ENCODE measurements at places on chromosomes 6 and 20.

DNA sequence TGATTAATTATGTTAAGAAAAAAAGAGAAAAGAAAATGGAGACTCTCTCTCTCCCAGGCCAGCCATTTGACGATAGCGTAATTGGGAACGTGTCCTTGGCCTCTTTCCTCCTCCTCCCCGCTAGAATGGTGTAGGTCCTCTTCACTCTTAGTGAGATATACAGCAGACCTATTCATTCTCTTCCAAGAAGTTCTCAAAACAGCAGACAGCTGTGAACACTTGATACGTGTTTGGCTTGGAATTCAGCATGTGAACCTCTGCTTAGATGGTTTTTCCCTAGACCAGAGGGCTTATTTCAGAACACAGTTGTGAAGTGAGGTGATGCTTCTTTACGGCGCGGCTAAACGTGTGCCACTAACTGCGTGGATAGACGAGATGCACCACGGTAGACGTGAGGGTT lies 32.6 kb upstream of the TULP4 start:
- no peaks in the 10 kb centered on the region for H3K36me3 ChIP-seq
- H3K27me3 ChIP-seq: no peaks in the 10 kb centered on the region
- H3K4me3 ChIP-seq: no peak overlapping the region
- no peak for DNase-seq
- peaks cover 19% of the 10 kb centered on the region for H3K4me1 ChIP-seq
- peak overlapping the region; percentile 50 for H3K27ac ChIP-seq

DNA sequence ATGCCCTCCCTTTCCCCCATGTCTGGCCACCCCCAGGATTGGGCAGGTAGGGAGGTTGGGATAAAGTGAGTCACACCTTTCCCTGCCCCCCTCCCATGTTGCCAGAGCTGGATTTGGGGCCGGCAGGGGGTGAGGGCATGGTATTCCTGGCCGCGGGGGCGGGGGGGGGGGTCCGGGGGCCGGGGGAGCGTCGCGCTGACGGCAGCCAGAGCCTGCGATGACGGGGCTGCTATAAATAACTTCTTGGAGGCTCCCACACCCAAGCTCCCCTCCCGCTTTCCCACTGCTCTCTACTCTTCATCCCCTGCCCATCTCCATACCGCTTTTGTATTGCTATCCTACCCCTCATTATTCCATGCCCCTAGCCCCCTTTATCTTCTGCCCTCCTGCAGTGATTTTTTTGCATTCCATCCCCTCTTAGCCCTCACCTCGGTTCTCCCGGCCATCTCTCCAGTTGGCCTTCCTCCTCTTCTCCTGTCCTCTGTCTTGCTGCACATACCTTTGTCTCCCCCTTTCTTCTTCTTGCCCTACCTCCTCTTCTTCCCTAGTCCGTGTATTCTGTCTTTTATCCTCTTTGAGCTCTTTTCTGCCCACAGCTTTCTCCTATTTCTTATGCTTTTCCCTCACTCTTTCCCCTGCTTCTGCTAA lies 13.8 kb downstream of the SYNGAP1 start:
- H3K27ac ChIP-seq: peak overlapping the region; percentile 5
- H3K4me1 ChIP-seq: peaks cover 11% of the 10 kb centered on the region
- no peak for DNase-seq

DNA sequence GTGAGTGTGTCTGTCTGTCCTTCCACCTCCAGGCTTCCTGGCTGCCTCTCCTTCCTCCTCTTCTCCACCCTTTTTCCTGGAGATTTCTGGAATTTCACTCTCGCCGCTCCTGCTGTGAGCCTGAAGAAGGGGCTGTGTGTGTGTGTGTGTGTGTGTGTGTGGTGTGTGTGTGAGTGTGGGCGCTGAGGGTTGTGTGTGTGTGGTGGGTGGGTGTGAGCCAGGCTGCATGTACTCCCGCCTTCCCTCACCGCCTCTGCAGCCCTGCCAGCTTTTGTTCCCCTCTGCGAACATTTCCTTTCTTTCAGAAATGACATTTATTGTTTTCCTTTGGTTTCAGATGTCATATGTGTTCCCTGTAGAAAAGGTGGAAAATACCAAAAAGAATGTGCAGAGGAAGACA lies 76.0 kb downstream of the SRC start:
- DNase-seq: no peak
- H3K27ac ChIP-seq: no peak overlapping the region
- no peak overlapping the region for H3K4me3 ChIP-seq
- no peaks in the 10 kb centered on the region for H3K36me3 ChIP-seq
- no peaks in the 10 kb centered on the region for H3K4me1 ChIP-seq

DNA sequence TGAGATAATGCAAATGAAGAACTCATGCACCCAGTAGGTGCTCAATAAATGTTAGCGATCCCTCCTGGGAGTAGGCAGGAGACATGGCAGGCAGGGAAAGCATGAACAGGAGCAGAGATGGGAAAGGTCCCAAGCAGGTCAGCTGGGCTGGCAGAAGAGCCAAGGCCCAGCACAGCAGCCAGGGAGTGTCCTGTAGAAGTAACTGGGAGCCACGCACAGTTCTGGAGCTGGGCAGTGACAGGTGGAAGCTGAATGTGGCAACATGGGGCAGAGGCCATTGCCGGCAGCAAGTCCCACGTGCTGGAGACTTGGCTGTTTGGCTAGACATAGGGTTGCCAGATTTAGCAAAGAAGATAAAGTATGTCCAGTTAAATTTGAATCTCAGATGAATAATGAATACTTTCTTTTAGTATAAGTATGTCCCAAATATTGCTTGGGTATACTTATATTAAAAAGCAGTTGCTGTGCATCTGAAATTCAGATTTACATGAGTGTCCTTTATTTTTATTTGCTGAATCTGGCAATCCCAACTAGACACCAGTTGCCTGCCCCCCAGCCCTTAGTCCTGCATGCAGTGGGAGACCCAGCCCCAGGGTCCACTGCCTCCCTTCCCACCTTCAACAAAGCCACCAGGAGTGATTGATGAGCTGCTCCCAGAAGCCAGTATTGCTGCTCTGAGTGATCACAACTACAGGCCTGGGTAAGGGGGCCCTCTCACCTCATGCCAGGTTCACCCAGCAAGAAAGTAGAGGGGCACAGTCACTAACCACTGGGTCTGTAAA lies 3.7 kb upstream of the LPIN3 start:
- peak; percentile 80 for DNase-seq
- no peak overlapping the region for H3K4me3 ChIP-seq
- no peaks in the 10 kb centered on the region for H3K36me3 ChIP-seq
- H3K27ac ChIP-seq: peak overlapping the region; percentile 24

DNA sequence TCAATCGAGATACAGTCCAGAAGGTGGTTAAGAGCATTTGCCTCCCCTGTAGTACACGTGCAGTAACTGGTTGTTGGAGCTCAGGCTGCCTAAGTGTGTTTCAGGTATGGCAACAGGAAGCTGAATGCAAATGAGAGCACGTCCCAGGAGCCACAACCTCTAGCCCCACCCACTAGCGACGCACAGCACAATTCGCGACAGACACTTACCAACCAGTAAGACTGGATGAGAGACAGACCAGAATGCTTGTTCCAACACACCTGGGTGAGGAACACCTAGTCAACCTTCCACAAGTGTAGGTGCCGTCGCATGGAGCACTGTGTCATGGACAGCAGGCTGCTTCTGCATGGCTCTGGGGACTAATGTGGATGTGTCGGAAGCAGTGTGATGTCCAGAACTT lies 7.2 kb upstream of the SERPINB1 start:
- no peak for DNase-seq
- no peaks in the 10 kb centered on the region for H3K36me3 ChIP-seq
- H3K27ac ChIP-seq: no peak overlapping the region
- no peaks in the 10 kb centered on the region for H3K27me3 ChIP-seq
- H3K4me3 ChIP-seq: no peak overlapping the region
- H3K4me1 ChIP-seq: peaks cover 16% of the 10 kb centered on the region

GRCh38 chr20:57840066-57840465 lies 130.3 kb upstream of the PMEPA1 start:
- H3K4me3 ChIP-seq: no peak overlapping the region
- H3K36me3 ChIP-seq: no peaks in the 10 kb centered on the region
- no peaks in the 10 kb centered on the region for H3K27me3 ChIP-seq
- no peak overlapping the region for H3K27ac ChIP-seq
- no peak for DNase-seq

DNA sequence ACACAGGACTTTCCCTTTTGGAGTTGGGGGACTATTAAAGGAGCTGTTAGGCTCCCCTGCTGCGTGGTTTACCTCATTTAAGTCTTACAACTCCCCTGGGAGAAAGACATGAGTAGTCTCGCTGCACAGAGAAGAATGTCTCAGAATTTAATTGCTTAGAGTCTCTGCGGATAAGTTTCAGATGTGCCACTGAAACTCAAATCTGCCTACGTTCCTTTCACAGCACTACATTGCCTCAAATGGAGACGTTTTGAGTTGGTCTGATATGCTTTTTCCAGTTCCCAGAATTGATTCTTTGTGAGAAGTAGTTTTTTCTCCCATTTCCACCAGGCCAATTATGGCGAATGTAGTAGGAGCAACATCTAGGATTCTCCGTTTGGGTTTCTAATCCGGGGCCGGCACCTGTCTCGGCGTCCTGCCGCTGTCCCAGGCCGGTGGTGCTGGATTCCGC lies 532 bp upstream of the SLC35F1 start:
- DNase-seq: no peak
- H3K4me3 ChIP-seq: peak overlapping the region; percentile 58
- peaks cover 6% of the 10 kb centered on the region for H3K4me1 ChIP-seq

DNA sequence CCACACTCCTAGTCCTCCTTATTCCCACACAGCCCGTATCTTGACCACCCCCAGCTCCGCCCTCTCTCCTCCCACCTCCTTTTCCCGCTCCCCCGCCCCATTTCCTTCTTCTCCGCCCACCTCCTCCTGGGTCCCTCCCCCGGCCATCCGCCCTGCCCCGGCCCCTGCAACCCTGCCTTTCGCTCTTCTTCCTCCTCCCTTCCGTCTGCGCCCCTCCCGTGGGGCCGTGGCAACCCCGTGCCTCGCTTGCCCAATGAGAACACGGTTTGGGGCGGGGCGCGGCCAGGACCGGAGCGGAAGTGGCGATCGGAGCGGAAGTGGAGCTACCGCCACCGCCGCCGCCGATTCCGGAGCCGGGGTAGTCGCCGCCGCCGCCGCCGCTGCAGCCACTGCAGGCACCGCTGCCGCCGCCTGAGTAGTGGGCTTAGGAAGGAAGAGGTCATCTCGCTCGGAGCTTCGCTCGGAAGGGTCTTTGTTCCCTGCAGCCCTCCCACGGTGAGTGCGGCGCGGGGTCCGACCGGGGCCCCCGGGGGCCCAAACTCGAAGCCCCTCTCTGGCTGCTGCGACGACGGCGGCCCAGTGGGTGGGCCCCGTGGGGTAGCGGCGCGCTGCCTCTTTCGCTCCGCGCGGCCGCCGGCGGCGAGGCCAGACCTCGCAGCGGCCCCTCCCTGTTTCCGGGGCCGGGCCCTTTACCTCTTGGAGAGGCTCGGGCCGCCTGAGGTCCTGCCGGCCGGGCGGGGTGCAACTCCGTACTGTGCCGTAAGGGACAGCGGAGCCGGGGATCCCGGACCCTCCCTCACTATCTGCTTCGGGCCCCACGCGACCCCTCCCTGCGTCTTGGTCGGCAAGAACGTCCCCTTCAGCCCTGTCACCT lies at the start of gene YWHAB:
Gene YWHAB, plus strand, starts transcription at position 314 of the 874 bp plus-strand sequence. CDS start 15,829 bp downstream, outside the sequence.
- peak within 1 kb of the TSS; percentile 96 for H3K4me3 ChIP-seq
- peaks cover 39% of the 10 kb centered on the region for H3K4me1 ChIP-seq
- peak; percentile 97 for DNase-seq
- peak within 1 kb of the TSS; percentile 84 for H3K27ac ChIP-seq
- H3K36me3 ChIP-seq: no peaks in the 10 kb centered on the region
- no peaks in the 10 kb centered on the region for H3K27me3 ChIP-seq

DNA sequence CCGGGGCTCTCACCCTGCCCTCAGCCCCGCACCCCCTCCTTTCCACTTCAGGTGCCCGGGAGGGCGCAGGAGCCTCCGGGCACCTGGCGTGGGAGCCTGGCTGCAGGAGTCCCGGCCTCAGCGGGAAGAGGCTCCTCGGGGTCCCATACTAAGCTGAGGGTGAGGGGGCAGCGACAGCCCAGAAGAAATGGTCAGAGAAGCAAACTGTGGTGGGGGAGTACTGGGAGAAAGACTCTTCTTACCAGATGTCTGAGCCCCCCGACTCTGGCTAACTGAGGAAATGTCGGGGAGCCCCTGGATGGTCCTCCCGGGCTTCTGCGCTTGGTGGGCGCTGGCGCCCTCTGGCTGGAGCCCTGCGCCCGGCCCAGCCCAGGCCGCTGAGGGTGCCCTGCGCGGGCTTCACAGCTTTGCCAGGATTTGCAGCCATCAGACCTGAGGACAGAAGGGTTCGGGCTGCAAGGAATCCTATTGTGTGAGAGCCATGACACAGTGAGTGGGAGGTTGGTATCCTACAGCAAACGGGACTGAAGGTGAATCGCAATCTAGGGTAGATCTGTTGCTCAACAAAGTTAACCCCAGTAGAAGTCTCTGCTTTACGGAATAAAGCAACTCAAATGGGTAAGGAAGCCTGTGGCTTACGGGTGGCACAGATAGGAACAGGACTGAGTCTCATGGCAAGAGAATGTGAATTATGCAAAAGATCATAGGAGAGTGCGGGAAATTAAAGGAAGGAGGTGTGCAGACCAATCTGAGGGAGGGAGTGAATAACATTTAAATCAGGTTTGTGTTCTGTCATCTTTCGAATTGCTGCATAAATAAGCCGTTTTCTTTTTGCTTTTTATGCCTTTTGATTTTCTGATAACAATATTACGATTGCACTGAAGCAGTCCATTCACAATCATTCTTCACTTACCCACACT lies 639 bp upstream of the RCAN2 start:
- peak; percentile 26 for DNase-seq
- peak overlapping the region; percentile 92 for H3K27ac ChIP-seq
- peak overlapping the region; percentile 90 for H3K4me3 ChIP-seq
- no peaks in the 10 kb centered on the region for H3K27me3 ChIP-seq
- peaks cover 19% of the 10 kb centered on the region for H3K4me1 ChIP-seq
- no peaks in the 10 kb centered on the region for H3K36me3 ChIP-seq

GRCh38 chr20:54475334-54476168 lies at the start of gene DOK5:
Gene DOK5, plus strand, starts transcription at chr20:54475593. Its CDS starts 354 bp downstream, at chr20:54475947.
- no peaks in the 10 kb centered on the region for H3K27me3 ChIP-seq
- H3K27ac ChIP-seq: peak within 1 kb of the TSS; percentile 69
- H3K36me3 ChIP-seq: no peaks in the 10 kb centered on the region

GRCh38 chr6:168992446-168993144 lies 261.1 kb downstream of the THBS2 start:
- H3K27me3 ChIP-seq: no peaks in the 10 kb centered on the region
- no peak for DNase-seq
- no peaks in the 10 kb centered on the region for H3K36me3 ChIP-seq
- no peaks in the 10 kb centered on the region for H3K4me1 ChIP-seq
- no peak overlapping the region for H3K4me3 ChIP-seq

DNA sequence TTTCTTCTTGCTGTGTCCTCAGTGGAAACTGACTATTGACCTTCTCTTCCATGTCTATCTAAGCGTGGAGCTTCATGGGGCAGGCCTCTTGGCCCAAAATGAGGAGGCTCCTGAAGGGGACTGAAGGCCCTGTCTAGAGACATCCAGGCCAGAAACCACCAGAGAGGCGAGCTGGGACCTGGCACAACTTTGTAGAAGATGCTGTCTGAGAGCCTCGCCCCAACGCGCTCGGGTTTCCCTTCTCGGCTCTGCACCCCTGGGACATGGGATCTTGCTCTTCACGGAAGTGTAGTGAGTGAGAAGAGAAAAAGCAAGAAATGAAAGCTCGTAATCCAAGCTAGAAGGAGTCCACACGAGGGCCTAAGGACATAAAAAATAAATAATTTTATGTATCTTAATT lies 96.8 kb downstream of the GMPR start:
- peak overlapping the region; percentile 69 for H3K27ac ChIP-seq
- no peak for DNase-seq
- no peaks in the 10 kb centered on the region for H3K36me3 ChIP-seq

Measured in gastrocnemius medialis (tissue), 4 donors.